Neural crest cell (in vitro differentiated cells): ENCODE measurements at places on chromosomes 12 and 14. TPM values are rescaled to one million over a fixed set of nuclear protein-coding genes. Genes with fewer than 3 reads are reported as not detected.

DNA sequence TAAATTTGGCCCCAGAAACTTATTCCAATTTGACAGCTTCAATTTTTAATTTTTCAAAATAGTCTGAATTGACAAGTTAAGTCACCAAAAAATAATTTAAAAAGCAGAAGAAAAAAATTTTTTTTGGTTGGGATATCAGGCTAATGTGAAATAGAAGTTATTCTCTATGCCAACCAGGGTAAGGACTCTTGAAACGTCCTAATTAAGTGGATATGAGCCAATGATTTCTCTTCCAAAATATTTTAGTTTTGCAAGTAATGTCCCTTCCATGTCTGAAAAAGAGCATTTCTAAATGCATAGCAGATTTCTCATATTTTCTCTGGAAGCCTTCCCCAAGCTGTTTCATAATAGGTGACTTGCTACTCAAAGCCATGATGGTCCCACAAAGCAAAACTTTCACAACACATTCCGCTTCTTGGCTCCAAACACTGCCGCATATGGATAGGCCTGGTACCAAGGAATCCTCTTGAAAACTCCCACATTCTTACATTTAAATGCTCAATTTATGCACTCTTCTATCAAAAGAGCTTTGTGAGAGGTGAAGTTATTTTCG, 65.1 kb downstream of the SIX6 start:
- DNase-seq, result no peak

GRCh38 chr12:6567112-6567670, 900 bp downstream of the NOP2 start:
- no peak for DNase-seq

OR6C2 gene
- total RNA-seq, result not detected in 2 replicates

- DNase-seq, result no peak
These were observed 459.2 kb downstream of the RAD51B start for GRCh38 chr14:68278576-68279436.

- DNase-seq, result no peak
These were observed 158.6 kb downstream of the PRIMA1 start for GRCh38 chr14:93629643-93630042.

- DNase-seq, result no peak
These were observed 94.3 kb downstream of the FUT8 start for GRCh38 chr14:65506801-65507200.

NPFF gene
- total RNA-seq, result 0.73 TPM in 1 of 2 replicates, not detected in the other

DNA sequence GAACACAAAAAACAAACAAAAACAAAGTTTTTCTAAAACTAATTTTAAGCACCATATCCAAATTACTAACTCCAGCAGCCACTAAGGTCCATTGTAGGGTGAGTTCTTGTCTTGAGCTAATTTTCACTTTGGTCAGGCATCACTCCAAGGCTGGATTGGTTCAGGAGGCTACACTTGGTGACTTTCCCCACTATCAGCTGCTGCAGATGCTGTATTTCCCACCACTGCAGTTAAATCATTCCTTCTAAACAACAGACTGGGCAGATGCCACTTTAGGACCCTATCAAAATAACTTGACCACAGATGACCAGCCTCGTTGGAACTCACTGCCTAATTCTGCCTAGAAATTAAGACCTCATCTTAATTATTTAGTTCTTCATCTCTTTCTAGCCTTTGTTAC, 140.5 kb downstream of the SLC16A7 start:
- no peak for DNase-seq

- no peak for DNase-seq
These were observed 540.8 kb downstream of the NRXN3 start for GRCh38 chr14:78710963-78711362.

TSPAN19 gene
- 0.36 and 0.84 TPM in 2 replicates for total RNA-seq

DNA sequence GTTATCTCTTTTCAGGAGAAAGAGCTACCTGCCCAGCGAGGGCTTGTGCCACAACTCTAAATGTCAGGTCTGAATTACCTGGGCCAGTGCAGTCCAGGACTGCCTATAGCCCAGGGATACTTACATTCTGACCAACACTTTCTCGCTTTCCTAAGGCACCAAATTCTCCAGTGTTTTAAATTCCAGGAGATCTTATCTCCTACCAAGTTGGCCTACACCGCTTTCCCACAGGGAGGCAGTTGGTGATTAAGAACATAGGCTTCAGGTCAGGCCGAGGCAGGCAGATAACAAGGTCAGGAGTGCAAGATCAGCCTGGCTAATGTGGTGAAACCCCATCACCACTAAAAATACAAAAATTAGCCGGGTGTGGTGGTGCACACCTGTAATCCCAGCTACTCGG, 41.1 kb downstream of the RPS29 start:
- DNase-seq, result no peak

- DNase-seq, result no peak
These were observed 44.7 kb downstream of the DPF3 start for GRCh38 chr14:72849222-72849621.

DNA sequence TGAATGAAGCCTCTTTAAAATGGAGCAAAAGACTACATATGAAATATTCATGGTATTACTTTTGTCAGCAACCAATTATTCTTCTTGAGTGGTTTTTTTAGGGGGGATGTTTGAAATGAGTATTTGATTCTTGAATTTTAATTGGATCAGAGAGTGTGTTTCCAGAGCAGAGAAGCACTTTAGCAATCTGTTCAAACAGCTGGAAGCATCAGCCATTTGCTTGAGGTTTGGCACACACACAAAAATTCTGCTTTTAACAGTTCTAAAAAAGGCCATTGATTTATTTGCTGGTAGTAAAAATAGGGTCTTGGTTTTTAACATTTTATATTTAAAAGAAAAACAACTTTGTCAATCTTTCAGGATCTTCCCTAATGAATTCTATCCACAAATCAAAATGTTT, 292.7 kb downstream of the LRFN5 start:
- DNase-seq, result no peak

ANO2 gene
- 1.9 and 2.0 TPM in 2 replicates for total RNA-seq

GRCh38 chr12:47833591-47834012, 13.9 kb upstream of the HDAC7 start:
- no peak for DNase-seq

DNA sequence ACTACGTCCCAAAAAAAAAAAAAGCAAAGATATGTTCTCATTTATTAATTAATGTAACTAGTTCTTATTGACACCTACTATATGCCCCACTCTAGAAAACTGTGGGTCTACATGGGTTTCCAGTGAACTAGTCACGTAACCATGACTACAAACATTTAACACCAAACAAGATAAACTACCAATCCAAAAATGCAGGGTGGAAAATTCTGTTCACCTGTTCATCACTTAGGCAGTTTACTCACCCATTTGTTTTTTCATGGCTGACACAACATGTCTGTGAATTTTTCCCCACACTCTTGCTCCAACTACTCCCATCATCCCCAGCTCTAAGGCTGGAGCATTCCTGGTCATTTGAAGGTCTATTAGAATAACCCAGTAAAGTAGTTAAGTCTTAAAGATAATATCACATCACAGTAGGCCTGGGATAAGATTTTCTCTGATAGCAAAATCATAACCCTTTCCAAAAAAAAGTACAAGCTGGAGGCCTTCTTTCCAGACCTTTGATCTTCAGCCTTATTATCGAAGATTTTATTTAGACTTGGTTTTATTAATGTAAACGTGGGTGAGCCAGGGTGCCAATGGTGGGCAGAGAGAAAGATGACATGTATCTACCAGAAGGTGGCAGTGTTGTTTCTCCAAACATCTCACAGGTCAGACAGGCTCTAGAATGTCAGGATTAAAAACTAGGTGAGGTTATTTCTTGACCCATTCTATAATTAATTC, 61.6 kb upstream of the DAAM1 start:
- peak; percentile 8 for DNase-seq

DNAI7 gene
- 0.37 and 0.77 TPM in 2 replicates for total RNA-seq

GRCh38 chr12:54443446-54443845, 24.4 kb upstream of the ITGA5 start:
- no peak for DNase-seq

DNA sequence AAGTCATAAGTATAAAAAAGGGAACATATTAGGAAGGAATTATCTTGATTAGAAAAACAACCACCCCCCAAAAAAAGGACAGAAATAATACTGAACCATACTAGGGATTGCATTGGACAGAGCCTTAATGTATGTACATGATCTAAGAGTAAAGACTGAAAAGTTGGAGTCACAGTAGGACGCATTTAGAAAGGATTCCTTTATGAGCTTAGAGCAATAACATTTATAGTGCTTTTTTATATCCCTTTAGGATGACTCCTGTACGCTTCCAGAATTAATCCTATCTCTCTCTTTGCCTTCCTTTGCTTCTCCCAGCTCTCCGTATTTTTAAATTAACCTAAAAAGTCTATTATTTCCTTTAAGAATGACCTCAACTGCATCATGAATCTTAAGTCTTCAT, 75.3 kb downstream of the PTPRR start:
- no peak for DNase-seq

GRCh38 chr14:54202288-54202687, 194.5 kb upstream of the CDKN3 start:
- DNase-seq, result no peak

RNASE3 gene
- not detected in 2 replicates for total RNA-seq

DNA sequence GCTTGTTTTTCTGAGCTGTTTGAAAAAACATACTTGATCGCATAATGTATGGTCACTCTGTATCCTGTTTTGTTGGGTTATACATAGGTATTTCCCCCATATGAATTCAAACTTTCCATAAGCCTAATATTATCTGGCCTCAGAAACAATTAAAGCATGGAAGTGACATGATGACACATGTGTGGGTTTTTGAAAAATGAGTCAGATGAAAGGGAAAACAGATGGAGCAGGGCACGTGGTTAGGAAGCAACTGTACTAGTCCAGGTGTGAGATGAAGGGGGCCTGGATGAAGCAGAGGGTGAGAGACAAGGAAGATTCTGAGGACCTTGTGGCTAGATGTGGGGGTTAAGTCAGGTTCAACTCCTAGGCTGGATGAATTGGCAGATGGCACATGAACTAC, 92.7 kb upstream of the DNM1L start:
- DNase-seq, result no peak

ZCRB1 gene
- 59.4 and 65.2 TPM in 2 replicates for total RNA-seq

DNA sequence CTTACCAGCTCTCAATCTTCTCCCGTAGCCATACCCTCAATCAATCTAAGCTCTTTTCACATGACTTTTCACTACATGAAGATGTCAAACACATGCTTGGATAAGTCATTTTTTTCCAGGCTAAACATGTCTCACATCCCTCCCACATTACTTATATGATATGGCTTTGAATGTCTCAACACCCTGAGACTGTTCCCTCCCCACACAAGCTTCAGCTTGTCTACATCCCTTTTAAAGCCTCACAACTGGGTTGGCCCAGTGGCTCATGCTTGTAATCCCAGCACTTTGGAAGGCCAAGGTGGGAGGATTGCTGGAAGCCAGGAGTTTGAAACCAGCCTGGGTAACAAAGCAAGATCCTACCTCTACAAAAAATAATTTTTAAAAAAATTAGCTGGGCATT, 18.5 kb downstream of the ANAPC5 start:
- DNase-seq, result no peak

SH2B3 gene
- total RNA-seq, result 11.3 and 11.8 TPM in 2 replicates

LRRK2 gene
- 2.1 and 2.8 TPM in 2 replicates for total RNA-seq

DNA sequence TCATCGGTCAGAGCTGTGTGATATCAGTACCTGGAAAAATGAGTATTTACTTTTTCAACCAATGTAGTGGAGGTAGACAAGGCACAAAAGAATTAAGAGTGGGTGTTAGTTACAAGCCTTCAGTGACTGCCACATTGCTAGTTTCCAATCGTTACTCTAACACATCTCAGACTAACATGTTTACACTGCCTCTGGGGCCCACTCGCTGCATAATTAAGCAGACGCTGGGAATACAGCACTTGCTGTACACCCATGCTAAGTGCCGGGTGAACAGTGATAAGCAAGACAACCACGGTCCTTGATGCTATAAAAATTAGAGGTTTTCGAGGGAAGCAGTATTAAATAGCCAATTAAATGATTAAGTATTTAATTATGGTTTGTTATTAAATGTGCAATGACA, 1147.6 kb downstream of the AACS start:
- no peak for DNase-seq

GRCh38 chr14:99234961-99235571, 36.9 kb downstream of the BCL11B start:
- DNase-seq, result peak; percentile 58

DNA sequence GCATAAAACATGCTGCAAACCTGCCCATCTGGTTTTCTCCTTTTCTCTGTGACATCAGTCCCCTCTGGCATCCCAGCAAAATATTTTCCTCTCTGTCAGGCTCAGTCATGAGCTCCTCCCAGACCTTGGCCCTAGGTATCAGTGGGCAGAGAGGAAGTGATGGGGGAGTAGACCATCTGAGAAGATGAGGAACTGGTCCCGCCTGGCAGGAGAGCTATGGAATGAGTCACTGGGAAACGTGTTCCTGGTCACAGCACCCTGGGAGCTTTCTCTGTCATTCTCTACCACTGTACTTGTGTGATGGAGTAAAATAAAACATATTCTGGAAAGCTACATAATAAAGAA, 5.0 kb upstream of the SRSF9 start:
- DNase-seq, result no peak

ZNF10 gene
- 14.7 and 19.0 TPM in 2 replicates for total RNA-seq

DNA sequence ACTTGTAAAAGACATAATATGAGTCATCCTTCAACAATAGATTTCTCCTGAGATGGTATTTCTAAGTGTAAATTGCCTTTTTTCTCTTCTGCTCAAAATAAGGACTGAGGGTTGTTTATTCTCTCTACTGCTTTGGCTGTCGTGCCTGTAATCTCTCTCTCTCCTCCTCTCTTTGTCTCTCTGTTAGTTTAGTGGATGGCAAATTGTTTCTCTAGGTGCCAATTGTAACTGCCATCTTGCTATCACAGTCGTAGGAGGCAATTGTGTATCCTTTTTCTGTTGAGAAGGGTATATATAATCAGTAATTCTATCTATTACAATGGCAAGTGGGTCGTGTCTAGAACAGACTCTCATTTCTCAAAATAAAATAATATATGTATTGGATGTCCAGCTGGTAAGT, 545.0 kb upstream of the FBXO33 start:
- DNase-seq, result no peak

DNA sequence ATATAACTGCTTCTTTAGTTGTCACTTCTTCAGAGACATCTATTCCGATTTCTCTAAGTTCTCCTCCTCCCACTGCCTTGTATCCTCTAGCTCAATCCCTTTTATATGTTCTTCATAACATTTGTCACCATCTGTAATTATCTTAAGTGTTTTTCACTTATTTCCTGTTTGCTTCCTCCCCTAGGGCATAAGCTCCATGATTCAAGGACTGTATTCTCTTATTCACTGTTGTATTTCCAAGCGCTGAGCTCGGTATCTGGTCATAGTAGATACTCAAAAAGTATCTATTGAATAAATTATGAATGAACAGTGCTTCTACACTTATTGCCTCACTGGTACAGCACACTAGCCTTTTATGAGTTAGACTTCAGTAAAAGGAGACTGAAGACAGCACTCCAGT, 109.0 kb upstream of the TMPO start:
- no peak for DNase-seq

- no peak for DNase-seq
These were observed 7.0 kb downstream of the NKX2-1 start for GRCh38 chr14:36513012-36513420.
